ENCODE measurements at places on chromosomes 11 and 22. TPM values are rescaled to one million over a fixed set of nuclear protein-coding genes. Genes with fewer than 3 reads are reported as not detected.

GRCh38 chr11:69329581-69329980 is 35.6 kb downstream of the MYEOV start:
- DNase-seq, result no peak

DNA sequence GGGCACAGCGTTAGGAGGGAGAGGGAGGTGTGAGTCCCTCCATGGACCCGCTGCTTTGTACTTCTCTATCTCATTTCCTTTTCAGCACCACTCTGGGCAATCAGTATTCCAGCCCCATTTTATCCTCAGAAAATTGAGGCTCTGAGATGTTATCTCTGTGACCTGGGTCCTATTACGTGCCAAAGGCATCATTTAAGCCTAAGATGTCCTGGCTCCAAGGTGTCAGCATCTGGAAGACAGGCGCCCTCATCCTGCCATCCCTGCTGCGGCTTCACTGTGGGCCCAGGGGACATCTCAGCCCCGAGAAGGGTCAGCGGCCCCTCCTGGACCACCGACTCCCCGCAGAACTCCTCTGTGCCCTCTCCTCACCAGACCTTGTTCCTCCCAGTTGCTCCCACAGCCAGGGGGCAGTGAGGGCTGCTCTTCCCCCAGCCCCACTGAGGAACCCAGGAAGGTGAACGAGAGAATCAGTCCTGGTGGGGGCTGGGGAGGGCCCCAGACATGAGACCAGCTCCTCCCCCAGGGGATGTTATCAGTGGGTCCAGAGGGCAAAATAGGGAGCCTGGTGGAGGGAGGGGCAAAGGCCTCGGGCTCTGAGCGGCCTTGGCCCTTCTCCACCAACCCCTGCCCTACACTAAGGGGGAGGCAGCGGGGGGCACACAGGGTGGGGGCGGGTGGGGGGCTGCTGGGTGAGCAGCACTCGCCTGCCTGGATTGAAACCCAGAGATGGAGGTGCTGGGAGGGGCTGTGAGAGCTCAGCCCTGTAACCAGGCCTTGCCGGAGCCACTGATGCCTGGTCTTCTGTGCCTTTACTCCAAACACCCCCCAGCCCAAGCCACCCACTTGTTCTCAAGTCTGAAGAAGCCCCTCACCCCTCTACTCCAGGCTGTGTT is 829 bp upstream of the APOC3 start:
- DNase-seq, result no peak

GRCh38 chr22:21567456-21568346 is at the start of gene UBE2L3:
Gene UBE2L3 (plus strand): TSS chr22:21567714. CDS start chr22:21567745, 31 bp downstream.
- peak; percentile 82 for DNase-seq

ART1 gene
- not detected for polyA plus RNA-seq

PKNOX2 gene
- 13.0 TPM for polyA plus RNA-seq
